ENCODE measurements at places on chromosomes 6 and 20.

GRCh38 chr20:48597521-48598302 is 230.1 kb downstream of the PREX1 start:
- DNase-seq, result no peak

DNA sequence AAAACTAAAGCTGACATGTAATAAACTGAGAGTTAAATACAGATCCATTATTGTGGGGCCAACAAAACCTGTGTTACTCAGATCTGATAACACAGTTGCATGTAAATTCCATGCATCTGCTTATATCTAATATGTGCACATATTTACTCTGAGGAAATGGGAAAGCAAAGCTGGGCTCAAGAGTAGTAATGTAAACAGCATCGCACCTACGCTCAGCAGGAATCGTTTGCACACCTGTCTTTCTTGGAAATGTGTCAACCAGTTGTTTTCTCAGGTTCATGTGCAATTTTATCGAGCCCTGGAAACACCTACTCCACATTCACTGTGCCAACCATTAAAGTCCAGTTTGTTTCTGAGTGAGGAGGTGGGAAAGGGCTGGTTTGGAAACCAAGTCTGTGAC is 80.3 kb upstream of the CNKSR3 start:
- DNase-seq, result no peak

GRCh38 chr6:149565527-149566409 is at the start of gene GINM1:
GINM1 (plus strand) TSS chr6:149566375; CDS start chr6:149566415, 40 bp downstream.
- peak; percentile 93 for DNase-seq

DNA sequence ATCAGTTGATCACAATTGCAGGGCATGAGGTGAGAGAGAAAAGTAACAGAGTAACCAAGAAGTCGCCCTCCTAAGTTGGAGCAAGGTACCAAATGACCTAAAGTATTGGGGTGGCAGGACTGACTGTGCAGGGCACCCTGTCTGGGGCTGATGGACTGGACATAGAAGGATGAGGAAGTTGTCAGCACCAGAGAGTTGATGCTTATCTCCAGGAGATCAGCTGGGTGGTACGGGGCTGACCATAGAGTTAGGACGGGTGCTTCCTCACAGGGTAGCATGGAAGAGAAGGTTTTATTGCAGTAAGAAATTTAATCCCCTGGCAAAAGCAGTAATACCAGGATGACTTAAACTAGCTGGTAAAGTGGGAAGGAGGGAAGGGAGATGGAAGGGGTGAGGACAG is 66.7 kb downstream of the TMEM170B start:
- DNase-seq, result no peak

GRCh38 chr20:805713-806112 is 27.8 kb upstream of the FAM110A start:
- no peak for DNase-seq

DNA sequence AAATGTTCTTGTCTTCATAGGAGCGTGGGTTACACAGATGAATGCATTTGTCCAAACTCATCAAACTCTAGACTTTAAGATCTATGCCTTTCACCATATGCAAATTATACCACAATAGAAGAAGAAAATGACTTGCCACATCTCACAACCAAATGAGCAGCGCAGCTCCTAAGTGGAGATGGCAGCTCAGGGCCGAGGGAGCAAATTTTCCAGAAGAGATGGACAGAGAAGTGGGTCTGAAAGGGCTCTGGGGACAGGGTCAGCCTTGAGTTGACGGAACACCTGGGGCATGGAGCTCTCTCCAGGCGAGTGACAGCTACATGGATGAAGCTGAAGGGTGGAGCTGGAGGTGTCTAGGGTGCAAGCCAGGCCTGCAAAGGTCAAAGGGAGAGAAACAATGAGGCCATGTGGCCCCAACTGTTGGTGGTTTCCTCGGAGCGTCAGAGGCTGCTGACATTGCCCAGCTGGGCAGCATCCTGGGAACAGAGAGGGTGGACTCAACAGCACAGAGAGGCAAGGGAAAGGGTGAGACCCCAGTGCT is 228.3 kb downstream of the NRN1 start:
- no peak for DNase-seq

DNA sequence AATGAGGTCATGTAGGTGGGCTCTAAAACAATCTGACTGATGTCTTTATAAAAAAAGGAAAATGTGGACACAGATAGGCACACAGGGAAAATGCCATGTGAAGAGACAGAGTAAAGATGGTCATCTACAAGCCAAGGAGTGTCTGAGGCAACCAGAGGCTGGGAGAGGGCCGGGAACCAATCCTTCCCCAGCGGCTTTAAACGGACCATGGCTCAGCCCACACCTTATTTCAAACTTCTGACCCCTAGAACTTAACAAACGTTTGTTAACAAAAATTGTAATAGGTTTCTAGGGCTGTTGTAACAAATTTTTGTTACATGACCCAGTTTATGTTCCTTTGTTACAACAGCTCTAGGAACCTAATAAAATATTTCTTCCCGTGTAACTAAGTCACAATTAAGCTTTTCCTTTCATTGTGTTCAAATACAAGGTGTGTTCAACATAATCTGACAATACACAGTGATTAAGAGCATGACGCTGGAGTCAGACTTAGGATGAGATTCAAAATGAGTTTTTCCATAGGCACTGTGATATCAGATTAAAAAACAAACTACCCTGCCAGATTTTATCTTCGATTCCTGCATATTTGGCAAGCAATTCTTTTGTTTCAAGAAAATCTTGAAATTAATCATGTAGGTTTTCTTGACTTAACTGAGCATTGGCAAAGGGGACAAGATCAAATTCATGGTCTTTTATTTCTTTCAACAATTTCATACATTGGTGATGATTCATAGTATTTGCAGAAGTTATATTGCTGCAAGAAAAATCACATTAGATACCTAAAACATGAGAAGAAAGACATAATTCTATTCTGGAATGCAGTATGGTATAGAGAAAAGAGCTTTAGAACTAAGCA is 169.5 kb upstream of the RIPOR2 start:
- no peak for DNase-seq

DNA sequence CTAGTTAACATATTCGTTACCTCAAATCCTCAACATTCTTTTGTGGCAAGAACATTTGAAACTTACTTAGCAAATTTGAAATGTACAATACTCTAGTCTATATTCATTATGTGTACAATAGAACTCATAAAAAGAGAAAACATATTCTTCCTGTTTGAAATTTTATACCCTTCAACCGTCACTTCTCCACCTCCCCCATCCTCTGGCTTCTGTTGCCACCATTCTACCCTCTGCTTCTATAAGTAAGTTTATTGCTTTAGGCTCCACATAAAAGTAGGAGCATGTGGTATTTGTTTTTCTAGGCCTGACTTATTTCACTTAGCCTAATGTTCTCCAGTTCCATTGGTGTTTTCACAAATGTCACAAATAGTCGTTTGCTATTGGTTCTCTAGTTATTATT is 205.3 kb downstream of the TENT5A start:
- DNase-seq, result no peak

DNA sequence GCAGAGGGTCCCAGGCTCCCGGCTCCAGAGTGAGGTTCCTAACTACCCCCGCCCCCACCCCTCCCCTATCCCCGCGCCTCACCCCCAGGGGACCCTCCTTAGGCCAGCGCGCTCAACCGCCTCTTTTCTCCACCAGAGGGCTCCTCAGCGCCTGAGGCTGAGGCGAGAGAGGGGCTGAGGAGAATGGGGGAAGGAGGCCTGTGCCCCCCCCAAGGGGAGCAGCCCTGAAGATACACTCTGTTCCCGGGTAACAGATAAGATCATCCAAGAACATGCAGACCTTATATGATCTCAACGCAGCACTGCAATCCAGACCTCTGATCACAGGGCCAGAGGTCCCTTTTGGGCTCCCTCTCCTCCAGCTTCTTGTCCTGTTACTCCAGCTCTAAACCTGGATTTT is 43.3 kb upstream of the MRPS10 start:
- no peak for DNase-seq

DNA sequence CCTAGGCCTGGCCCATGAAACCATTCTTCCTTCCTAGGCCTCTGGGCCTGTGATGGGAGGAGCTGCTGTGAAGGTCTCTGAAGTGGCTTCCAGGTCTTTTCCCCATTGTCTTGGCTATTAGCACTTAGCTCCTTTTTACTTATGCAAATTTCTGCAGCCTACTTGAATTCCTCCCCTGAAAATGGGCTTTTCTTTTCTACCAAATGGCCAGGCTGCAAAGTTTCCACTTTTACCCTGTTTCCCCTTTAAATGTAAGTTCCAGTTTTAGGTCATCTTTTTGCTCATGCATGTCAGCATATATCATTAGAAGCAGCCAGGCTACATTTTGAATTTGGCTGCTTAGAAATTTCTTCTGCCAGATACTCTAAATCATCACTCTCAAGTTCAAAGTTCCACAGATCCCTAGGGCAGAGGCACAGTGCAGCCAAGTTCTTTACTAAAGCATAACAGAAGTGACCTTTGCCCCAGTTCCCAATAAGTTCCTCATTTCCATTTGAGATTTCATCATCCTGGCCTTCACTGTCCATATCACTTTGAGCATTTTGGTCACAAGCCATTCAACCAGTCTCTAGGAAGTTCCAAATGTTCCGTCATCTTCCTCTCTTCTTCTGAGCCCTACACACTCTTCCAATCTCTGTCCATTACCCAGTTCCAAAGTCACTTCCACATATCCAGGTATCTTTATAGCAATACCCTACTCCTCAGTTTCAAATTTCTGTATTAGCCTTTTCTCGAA is 71.9 kb downstream of the TBC1D7 start:
- DNase-seq, result no peak

DNA sequence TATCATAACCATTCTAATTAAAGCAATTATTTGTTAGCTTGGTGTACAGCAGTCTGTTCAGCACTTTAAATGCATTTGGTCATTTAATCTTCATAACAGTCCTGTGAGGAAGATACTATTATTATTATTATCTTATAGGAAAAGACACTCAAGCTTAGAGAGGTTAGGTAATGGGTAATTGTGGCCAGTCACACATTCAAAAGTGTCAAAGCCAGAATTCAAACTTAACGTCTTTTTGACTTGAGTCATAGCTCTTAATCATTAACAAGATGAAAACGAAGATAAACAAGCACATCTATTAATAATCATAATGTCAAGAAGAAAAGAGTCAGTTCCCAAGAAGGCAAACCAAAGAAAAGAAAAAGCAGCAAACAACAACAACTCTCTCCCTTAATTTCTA is 251.0 kb downstream of the SYNE1 start:
- no peak for DNase-seq
